ENCODE measurements at places on chromosomes 6 and 20.

DNA sequence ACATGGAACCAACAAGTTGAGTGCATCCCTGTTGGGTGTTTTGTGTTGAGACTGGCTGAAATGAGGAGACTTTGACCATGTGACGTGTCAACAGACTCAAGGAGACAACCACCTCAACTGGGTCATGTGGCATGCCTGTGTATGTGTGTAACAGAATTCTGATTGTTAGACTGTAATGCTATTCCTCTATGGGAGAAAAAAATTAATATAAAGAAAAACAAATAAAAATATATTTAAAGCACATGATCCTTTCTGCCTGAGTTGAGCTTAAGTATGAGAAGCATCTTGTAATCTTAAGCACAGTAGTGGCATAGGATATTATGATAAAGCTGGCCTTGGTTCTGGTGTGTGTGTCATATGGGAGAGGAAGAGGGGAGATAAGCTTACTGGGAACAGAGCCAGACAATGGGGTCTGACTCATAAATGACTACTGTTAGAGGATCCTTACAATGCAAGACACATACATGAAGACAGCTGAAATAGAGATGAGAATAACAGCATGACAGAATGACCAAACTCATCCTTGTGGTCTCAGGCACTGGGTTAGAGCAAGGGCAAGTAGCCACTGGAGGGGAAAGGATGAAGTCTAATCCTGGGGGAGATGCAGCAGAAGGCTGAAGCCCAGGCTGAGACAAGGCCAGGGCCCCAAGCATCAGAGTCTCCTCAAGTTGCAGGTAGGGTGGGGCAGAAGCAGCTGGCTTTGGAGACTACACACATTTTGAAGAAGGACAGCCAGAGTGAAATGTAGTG is 9.2 kb downstream of the TP53INP2 start:
- no peak for DNase-seq

DNA sequence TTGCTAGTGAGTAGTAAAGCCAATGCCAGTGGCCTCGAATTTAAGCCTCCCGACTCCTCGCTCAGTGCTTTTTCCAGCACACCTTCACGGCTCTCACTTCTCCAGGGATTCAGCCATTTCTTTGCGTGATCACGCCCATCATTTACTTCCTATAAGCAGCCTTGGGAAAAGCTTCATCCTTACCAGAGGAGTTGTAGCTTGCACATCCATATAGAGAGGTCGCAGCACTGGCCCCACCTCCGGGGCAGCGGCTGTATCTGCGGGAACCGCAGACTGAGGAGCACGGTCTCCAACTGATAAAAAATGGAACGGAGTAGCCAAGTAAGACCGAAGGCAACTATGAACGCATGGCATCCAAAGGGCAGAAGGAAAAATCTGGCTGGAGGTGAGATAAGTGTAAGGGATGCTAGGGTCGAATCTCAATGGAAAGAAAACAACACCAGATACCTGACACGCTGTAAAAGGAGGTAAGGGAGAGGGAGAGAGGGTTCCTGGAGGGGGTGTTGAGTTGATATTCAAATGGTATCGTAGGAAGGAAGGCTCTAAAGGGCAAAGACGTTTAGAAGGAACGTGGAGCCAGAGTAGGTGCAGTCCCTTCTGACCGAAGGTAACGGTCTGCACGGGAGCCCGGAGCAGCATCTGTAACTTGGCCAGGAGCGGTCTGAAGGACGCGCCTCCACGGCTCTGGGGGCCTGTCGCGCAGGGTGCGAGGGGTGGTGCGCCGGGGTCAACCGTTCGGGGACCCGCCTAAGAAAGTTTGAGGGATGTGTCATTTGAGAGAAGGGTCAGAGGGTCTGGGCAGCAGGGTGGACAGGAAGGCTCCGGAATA is 640 bp downstream of the NFS1 start:
- DNase-seq, result no peak

- DNase-seq, result no peak
Measured at GRCh38 chr20:35370751-35371150, 41.0 kb downstream of the UQCC1 start.

DNA sequence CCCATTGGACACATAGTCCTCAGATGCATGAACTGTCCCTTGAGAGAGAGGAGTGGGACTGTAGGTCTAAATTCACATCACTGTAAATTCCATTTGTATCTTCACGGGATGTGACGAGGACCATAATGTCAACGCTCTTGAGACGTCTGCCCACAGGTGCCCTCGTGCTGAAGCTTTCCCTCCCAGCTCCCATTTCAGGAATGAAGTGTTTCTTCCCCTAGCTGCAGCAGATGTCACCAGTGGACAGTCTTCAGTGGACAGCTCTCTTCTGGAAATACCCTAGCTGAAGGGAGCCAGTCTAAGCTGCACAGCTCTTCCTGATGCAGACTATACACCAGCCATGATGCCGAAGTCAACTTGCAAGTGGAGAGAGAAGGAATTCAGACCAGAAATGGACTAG is 217.4 kb upstream of the ECI2 start:
- DNase-seq, result no peak

- DNase-seq, result no peak
Measured at GRCh38 chr6:166942393-166943168, 13.8 kb downstream of the RNASET2 start.

DNA sequence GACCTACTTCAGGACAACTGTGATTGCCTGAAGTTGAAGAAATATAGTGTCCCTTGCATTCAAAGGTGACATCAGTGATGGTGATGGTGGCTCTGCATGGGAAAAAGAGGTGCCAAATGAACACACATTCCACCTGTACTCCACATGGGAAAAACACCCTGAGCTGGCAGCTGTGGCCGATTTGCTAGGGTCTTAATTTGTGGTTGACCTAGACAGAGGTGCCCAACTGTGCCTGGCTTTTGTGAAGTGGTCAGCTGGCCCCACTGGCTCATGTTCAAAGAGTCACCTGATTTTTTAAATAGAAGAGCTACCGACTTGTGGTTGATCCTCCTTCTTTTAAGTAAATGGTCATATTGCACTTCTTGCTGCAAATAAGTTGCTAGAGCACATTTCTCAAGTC is 7.6 kb upstream of the GCNT2 start:
- DNase-seq, result no peak

DNA sequence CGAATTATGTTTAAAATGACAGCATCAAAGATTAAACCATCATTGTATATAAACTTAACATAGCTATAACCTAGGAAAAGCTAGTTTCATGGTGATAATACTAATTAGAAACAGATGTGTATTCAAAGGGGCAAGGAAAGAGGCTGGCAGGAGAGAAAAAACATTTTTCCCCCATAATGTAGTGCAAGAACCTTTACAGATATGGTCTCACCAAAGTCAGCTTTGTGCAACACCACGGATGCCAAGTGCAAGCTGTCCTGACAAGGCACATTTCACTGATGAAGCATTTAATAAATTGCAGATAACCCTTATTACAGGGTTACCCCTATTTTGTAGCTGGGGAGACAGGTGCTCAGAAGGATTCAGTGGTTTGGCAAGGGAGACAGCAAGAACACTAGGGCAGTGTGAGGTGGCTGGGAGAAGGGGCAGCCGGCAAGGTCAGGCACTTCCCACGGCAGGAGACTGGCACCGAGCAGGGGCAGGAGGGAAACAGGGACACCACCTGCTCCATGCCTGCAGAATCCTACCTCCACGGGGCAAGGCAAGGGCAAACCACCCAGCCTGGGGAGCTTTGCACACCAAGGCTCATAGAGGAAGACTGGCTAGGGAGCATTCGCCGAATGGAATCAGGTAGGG is 6.5 kb downstream of the RPS6KA2 start:
- no peak for DNase-seq

DNA sequence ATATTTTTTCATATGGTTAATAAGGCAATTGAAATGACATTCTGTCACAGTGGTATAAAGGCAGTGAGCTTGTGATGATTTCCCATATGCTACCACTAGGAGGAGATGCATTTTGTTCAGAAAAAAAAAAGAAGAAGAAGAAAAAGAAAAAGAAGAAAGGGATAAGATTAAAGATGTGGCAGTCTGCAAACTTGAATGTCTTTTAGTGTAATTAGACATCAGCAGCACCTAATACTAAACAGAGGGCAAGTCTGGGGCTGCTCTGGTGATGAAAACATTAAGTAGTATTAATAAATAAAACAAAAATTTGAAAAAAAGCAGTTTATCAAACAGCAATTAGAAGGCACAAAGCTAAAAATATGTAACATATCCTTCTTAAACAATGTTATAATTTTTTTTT is 95.4 kb upstream of the DEFB112 start:
- no peak for DNase-seq

- no peak for DNase-seq
Measured at GRCh38 chr6:18550119-18550518, 163.0 kb downstream of the RNF144B start.

GRCh38 chr6:43335469-43335868 is 26.8 kb upstream of the CRIP3 start:
- no peak for DNase-seq

GRCh38 chr20:57900226-57900905 is 190.6 kb upstream of the PMEPA1 start:
- no peak for DNase-seq

DNA sequence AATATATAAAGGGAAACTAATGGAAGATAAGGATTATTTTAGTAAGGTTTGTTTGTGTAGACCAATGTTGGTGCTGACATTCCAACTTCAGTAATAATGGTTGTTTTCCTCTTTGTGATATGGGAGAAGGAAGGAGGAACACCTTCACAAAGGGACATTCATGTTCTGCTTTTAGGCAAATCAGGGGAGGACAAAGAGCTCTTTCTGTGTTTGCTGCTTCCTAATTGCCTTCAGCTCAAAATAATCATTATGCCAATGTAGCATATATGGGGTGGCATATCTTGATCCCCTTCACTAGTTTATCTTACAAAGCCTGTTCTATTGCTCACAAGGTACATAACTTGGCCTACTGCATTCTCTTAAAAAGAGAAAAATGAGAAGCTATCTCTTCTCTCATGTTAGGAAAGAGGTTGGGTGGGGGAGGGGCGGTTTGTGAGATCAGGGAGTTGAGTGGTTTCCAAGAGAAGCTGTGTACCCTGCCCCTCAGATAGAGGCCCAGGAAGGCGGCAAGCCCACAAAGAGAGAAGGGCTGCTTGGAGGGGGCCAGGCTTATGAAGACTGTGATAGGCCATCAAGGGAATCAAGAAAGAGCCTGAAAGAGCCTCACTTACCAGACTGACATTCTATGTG is 4.7 kb upstream of the ADGRG6 start:
- no peak for DNase-seq

DNA sequence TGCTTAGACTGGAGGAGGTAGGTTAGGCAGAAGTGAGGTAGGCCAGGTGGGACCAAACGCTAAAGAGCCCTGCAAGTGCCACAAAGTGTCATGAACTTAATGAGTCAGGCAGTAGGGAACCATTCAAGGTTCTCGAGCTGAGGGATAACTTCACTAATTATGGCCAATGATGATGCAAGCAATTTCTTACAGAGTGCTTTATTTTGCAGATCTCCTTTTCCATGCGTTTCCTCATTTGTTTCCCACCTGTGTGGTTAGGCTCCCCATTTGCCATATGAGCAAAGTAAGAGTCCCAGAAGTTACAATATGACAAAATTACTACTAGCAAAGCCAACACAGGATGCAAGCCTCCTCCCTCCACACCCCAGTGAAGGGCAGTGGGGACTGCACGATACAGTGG is 36.5 kb upstream of the PSMF1 start:
- DNase-seq, result no peak
